ENCODE measurements at places on chromosomes 6 and 20. TPM values are rescaled to one million over a fixed set of nuclear protein-coding genes. Genes with fewer than 3 reads are reported as not detected.

GRCh38 chr6:31403283-31404060 lies at the start of gene MICA:
Gene MICA, plus strand, starts transcription at chr6:31403595. Its CDS starts 38 bp downstream, at chr6:31403633.
- DNase-seq, result peak; percentile 63
- peak within 1 kb of the TSS; percentile 91 for H3K4me3 ChIP-seq
- H3K4me1 ChIP-seq, result peaks cover 63% of the 10 kb centered on the region
- no peaks in the 10 kb centered on the region for H3K27me3 ChIP-seq
- peak within 1 kb of the TSS; percentile 80 for H3K27ac ChIP-seq

- no peak overlapping the region for H3K27ac ChIP-seq
- no peaks in the 10 kb centered on the region for H3K4me1 ChIP-seq
- H3K36me3 ChIP-seq, result no peaks in the 10 kb centered on the region
- H3K4me3 ChIP-seq, result no peak overlapping the region
- no peaks in the 10 kb centered on the region for H3K27me3 ChIP-seq
Observed at GRCh38 chr20:22949331-22950109, 85.6 kb upstream of the SSTR4 start.

SLC17A9 gene
- total RNA-seq, result 47.6 TPM

FHL5 gene
- total RNA-seq, result not detected
